T-cell (primary cell): ENCODE measurements at places on chromosomes 4 and X. TPM values are rescaled to one million over a fixed set of nuclear protein-coding genes. Genes with fewer than 3 reads are reported as not detected.

FAM9B gene
- total RNA-seq, result not detected

NPNT gene
- 0.32 TPM for total RNA-seq

CT45A10 gene
- total RNA-seq, result not detected

APELA gene
- not detected for total RNA-seq

SASH3 gene
- 142 TPM for total RNA-seq

- DNase-seq, result no peak
- no peaks in the 10 kb centered on the region for H3K4me1 ChIP-seq
- H3K27me3 ChIP-seq, result no peaks in the 10 kb centered on the region
- H3K27ac ChIP-seq, result no peak overlapping the region
These were observed 89.1 kb downstream of the DCAF8L2 start for GRCh38 chrX:27679281-27679680.

DNA sequence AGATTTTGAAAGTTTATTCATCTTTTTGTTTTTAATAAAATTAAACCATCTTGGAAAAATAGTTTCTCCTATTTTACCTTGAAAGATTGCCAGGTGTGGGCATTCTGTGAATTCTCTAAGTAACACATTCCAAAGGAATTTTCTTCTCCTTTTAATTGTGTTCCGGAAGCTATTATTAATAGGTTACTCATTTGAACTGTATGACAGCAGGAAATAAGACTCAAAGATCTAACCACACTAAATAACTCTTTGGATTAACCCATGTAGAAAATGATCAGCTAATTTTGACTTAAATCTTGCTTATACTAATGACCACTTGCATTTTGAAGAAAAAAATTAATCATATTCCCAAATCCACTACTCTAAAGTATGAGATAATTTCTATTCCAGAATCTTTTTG, 17.6 kb upstream of the CCNI start:
- H3K4me3 ChIP-seq, result no peak overlapping the region
- no peaks in the 10 kb centered on the region for H3K36me3 ChIP-seq
- H3K4me1 ChIP-seq, result peaks cover 2% of the 10 kb centered on the region

DNA sequence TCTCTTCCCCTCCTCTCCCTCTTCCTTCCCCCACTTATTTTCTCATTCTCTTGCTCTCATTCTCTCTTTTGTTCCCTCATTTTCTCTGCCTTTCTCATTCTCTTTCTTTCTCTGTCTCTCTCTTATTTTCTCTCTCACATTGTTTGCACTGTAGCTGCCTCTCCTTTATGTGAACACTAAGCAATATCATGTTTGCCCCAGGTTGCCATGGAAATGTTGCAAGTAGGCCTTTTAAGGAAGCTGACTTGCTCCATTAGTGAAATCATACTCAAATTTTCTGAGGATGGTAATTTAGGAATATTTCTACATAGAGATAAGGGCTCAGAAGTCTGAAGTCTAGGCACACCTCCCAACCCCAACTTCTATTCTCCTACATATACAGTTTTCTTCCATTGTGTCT, 130.1 kb downstream of the EDA start:
- no peaks in the 10 kb centered on the region for H3K27me3 ChIP-seq
- H3K4me3 ChIP-seq, result no peak overlapping the region
- no peak for DNase-seq
- no peaks in the 10 kb centered on the region for H3K4me1 ChIP-seq
- no peak overlapping the region for H3K27ac ChIP-seq
- no peaks in the 10 kb centered on the region for H3K36me3 ChIP-seq

GRCh38 chrX:129940721-129941120, 34.8 kb downstream of the UTP14A start:
- DNase-seq, result no peak
- peaks cover 5% of the 10 kb centered on the region for H3K4me1 ChIP-seq
- H3K36me3 ChIP-seq, result no peaks in the 10 kb centered on the region
- H3K4me3 ChIP-seq, result no peak overlapping the region
- H3K27me3 ChIP-seq, result no peaks in the 10 kb centered on the region

GRCh38 chr4:185275501-185275900, 66.1 kb downstream of the SNX25 start:
- H3K4me3 ChIP-seq, result no peak overlapping the region
- H3K27me3 ChIP-seq, result no peaks in the 10 kb centered on the region
- H3K36me3 ChIP-seq, result no peaks in the 10 kb centered on the region
- no peaks in the 10 kb centered on the region for H3K4me1 ChIP-seq
- DNase-seq, result no peak

GRCh38 chrX:118823263-118824172, at the start of gene ZCCHC12:
TSS of gene ZCCHC12 (plus strand) at chrX:118823824. CDS start at chrX:118825245, 1,421 bp downstream.
- DNase-seq, result peak; percentile 44
- no peaks in the 10 kb centered on the region for H3K4me1 ChIP-seq
- H3K27ac ChIP-seq, result no peak within 1 kb of the TSS

DNA sequence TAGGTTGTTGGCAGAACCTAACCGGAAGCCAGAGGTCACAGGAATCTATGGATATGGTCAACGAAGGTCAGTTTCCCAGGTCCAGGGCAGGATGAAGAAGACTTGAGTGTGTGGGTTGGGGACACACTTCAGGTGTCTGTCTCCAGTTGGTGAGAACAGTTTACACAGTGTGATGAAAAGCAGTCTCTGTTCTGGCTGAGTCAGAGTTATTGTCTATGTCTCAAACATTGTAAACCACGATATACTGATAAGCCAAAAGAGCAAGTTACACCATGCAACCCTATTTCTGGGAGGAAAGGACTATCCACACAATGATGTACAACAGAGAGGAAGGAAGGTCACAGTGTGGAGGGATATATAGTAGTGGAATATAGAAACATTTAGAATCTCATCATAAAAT, 187.1 kb upstream of the C1QTNF7 start:
- no peak overlapping the region for H3K4me3 ChIP-seq
- H3K27ac ChIP-seq, result no peak overlapping the region
- H3K36me3 ChIP-seq, result no peaks in the 10 kb centered on the region
- no peaks in the 10 kb centered on the region for H3K4me1 ChIP-seq
- no peaks in the 10 kb centered on the region for H3K27me3 ChIP-seq

GRCh38 chrX:26649534-26649933, 433.6 kb downstream of the MAGEB5 start:
- DNase-seq, result no peak
- no peaks in the 10 kb centered on the region for H3K36me3 ChIP-seq
- no peaks in the 10 kb centered on the region for H3K27me3 ChIP-seq
- no peak overlapping the region for H3K4me3 ChIP-seq
- no peaks in the 10 kb centered on the region for H3K4me1 ChIP-seq

DNA sequence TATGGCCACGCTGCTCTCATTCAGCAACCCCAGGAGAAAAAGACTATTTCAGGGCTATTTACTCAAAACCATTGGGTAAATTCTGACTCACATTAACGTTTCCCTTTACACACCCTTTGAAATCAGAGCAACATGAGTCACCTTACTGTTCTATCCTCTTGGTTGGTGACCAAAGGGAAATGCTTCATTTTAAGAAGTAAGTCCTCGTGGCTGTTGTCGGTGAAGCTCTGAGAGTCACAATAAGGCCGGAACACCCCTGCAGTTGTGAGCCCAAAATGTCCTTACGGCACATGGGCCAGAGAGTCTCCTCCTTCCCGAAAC, 56.3 kb upstream of the SPRY1 start:
- no peak for DNase-seq
- H3K4me3 ChIP-seq, result no peak overlapping the region
- H3K27ac ChIP-seq, result no peak overlapping the region
- H3K27me3 ChIP-seq, result no peaks in the 10 kb centered on the region
- H3K4me1 ChIP-seq, result no peaks in the 10 kb centered on the region

DNA sequence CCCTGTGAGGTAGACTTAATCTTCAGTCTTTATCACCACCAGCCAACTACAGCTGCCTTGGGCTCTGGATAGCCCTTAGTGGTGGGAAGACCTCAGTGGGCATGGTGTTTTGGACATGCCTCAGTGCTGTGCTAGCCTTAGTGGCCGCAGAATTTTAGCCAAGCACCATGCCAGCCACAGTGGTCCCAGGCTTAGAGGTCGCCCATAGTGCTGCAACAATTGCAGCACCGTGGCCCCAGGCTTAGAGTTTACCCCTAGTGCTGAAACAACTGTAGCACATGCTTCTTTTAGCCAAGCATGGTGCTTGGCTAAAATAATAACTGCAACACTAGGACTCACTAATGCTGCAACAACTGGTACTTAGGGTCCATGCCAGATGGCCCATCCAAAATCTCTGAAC, 38.9 kb upstream of the SULT1B1 start:
- DNase-seq, result no peak
- no peaks in the 10 kb centered on the region for H3K4me1 ChIP-seq
- H3K27me3 ChIP-seq, result no peaks in the 10 kb centered on the region
- no peaks in the 10 kb centered on the region for H3K36me3 ChIP-seq

DNA sequence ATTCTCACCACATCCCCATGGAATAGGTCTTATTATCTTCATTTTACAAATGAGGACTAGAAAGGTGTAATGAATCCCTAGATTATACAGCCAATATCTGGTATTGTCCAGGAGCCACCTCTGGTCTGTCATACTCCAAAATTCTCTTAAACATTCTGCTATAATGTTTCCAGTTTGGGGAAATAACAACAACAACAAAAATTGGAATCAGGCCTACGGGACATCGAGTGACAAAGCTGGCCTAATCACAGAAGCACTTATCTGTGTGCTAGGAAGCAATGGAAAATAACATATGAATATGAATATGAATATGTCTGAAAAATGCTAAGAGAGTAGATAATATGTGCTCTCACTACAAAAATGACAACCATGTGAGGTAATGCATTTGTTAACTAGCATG, 264.1 kb downstream of the GASK1B start:
- H3K27me3 ChIP-seq, result no peaks in the 10 kb centered on the region
- DNase-seq, result no peak
- H3K4me3 ChIP-seq, result no peak overlapping the region
- no peaks in the 10 kb centered on the region for H3K36me3 ChIP-seq
- H3K4me1 ChIP-seq, result no peaks in the 10 kb centered on the region

- peaks cover 4% of the 10 kb centered on the region for H3K4me1 ChIP-seq
- H3K36me3 ChIP-seq, result no peaks in the 10 kb centered on the region
- no peak overlapping the region for H3K27ac ChIP-seq
- H3K4me3 ChIP-seq, result no peak overlapping the region
These were observed 2.4 kb downstream of the MID1 start for GRCh38 chrX:10617999-10618351.

DNA sequence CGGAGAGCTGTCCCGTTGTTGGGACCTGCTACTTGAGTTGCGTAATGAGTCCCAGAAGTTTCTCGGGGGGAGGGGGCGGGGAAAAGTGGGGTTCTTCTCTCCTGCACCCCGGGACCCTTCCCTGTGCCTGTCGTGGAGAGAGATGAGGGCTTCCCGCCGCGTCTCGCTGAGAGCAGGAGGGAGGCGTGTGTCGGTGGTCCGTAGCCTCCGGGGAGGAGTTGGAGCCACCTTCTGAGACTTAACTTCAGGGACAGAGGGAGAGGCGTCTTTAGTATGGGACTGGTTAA, 698 bp downstream of the AFF1 start:
- no peak for DNase-seq
- H3K27ac ChIP-seq, result peak overlapping the region; percentile 82
